AG09309 (cell line): ENCODE measurements at places on chromosomes 2 and 18.

DNA sequence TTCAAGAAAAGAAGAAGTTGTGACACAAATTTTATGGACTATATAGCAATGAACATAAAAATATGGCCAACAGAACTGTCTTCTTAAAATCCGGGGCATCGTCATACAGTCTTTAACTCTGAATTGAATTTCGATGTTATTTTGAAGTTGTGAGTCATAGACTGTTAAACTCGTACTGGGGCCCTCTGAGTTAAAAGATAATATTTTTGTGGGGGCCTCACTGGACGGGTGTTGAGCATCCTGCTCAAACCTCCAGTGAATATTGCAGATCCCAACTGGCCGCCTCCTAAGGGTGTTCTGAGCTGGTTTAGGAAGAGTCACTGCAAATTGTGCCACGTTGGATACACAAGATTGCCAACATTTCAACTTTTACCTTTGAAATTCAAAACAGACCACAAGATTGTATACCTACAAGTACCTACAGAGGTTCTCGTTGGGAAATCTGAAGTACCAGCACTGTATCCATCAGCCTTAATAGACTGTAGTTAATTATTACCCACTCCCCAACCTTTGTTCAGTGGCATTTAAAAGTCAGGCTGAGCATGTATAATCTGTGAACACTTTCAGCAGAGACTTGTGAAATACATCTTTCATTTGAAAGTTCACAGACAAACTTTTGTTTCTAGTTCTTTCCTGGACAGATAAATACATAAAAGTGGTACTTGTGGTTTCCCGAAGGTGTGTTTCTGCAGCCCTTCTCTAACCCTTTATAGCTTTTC is 27.8 kb downstream of the KLHL23 start:
- no peak for DNase-seq

- DNase-seq: no peak
Observed at GRCh38 chr2:84697895-84698294, 181.6 kb downstream of the DNAH6 start.

GRCh38 chr18:47151439-47151838 is 1.1 kb upstream of the HDHD2 start:
- no peak for DNase-seq

- DNase-seq: no peak
Observed at GRCh38 chr2:239666855-239667376, 266.1 kb upstream of the HDAC4 start.

- no peak for DNase-seq
Observed at GRCh38 chr2:95041060-95041823, 15.7 kb downstream of the MAL start.

DNA sequence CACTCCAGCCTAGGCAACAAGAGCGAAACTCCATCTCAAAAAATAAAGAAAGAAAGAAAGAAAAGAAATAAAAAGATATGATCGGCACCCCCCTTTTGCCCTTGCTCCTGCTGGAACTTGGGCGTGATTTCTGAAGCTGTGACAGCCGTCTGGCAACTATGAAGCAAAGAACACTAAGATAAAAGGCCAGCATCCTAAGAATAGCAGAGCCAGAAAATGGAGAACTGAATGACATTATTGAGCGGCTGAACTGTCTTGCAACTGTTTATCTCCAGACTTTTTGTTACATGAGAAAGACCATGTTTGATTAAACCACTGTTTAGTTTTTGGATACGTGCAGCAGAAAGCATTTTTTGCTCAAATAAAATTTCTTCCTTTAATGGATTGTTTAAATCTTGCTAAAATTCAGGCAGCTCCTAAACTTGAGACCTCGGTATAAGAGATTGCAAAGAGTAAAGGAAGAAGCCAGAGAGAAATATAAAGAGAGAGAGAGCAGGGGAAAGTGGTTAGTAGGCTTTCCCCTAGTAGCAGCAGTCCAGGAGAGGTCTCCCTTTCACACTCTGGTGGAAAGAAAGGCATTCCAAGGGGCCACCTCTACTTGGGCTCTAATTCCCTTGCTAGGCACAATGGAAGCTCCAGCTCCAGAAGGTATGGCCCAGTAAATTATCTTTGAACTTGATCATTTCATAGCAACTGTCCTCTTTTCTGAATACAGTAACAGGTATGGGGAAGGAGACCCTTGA is 8.2 kb upstream of the MBD2 start:
- no peak for DNase-seq

GRCh38 chr2:12168791-12169388 is 422.5 kb downstream of the LPIN1 start:
- peak; percentile 34 for DNase-seq

- no peak for DNase-seq
Observed at GRCh38 chr2:45768208-45768607, 116.7 kb downstream of the PRKCE start.

DNA sequence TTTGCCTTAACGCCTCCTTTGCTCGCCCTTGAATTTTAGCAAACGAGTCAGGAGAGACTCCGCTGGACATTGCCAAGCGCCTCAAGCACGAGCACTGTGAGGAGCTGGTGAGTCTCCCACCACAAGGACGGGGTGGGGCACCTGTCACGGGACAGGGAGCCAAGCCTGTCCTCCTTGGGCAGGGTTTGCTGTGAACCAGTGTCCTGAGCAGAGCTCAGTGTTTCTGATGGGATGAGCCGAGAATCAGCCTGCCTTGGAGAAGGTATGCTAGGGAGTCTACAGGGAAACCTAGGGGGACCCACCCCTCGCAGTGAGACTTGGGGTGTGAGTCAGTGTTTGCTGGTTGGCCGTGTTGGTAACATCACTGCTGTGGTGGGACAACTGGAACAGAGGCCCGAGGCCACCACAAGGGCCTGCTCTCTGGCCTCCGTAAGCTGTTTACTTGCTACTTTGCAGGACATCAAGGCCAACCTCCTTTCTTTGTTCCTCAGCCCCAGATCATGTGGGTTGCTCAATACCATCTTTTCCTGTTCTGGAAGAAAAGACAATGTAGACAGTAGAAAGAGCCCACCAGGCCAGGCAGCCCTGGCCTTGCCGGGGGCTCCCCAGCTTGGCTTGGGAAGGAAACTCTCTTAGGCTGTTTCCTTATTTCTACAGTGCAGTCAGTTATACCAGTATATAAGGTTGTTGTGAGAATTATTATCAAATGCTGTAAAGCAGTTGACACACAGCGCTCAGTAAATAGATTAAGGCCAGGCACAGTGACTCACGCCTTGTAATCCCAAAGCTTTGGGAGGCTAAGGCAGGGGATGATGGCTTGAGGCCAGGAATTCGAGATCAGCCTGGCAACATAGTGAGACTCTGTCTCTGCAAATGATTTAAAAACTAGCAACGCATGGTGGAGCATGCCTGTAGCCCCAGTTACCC is 42.4 kb downstream of the ITGB1BP1 start:
- peak; percentile 81 for DNase-seq

- no peak for DNase-seq
Observed at GRCh38 chr2:35347561-35347960, 1008.0 kb upstream of the CRIM1 start.

DNA sequence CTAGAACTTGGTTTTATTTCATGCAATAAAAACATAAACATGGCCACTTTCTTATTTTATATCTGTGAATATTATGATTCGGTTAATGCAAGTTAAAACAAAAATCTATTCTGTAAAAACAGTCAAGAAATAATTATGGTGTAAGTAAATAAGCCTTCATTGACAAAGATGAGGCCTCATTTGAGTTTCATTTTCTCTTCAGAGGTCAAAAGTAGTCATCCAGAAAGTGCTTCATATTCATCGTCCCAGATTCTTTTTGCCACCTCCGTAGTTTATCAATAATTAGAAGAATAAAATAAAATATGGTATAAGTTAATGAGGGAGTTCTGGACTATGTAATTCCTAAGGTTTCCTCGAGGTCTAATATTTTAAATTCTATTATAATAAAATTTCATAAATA is 19.4 kb upstream of the HNRNPA3 start:
- no peak for DNase-seq

GRCh38 chr2:28713577-28714298 is 37.9 kb upstream of the PPP1CB start:
- no peak for DNase-seq

DNA sequence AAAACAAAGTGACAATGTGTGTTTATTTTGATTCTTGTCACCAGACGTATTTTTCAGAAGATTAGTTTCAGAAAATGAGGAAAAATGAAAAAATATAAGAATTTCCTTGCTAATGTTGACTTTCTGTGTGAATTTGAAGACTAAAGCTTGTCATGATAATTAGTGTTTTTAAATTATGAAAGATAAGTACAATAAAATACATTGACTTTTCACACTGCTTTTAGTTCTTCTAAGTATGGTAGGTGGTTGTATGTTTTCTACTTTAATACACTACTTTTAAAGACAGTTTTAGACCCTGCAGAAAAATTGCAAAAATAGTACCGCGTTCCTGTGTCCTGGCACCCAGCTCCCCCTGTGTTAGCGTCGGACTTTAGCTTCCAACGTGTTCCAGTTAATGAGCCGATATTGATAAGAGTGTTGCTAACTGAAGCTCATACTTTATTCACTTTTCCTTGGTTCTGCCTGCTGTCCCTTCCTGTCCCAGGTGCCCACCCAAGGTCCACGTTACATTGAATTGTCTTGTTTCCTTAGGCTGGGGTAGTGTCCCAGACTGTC is 695 bp downstream of the RBFA start:
- no peak for DNase-seq

- no peak for DNase-seq
Observed at GRCh38 chr2:231410293-231411004, 14.9 kb downstream of the B3GNT7 start.

GRCh38 chr2:106332054-106332453 is 136.2 kb downstream of the RGPD3 start:
- no peak for DNase-seq

DNA sequence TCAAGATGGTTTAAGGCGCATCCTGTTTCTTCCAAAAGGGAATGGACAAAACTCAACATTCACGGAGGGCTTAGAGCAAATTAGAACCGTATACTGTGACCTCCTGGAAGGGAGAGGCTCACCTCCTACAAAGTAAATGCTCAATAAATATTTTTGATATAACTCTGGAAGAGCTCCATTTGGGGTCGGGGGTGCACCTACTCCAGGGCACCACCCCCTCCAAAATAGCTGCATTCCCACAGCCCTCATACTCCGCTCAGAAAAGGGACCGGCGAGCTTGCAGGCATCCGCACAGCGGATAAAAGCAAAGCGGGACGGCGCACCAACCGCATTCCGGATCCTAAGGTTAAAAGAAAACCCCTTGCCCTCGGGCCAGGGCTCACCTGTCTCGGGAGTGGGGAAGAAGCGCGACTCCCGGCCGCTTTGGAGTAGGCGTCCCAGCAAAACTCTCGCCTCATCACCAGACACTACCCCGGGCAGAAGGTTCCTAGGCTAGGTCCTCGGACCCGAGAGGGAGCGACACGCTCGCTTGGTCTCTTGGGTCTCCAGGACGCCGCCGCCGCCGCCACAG is 378 bp downstream of the WDPCP start:
- DNase-seq: peak; percentile 10

DNA sequence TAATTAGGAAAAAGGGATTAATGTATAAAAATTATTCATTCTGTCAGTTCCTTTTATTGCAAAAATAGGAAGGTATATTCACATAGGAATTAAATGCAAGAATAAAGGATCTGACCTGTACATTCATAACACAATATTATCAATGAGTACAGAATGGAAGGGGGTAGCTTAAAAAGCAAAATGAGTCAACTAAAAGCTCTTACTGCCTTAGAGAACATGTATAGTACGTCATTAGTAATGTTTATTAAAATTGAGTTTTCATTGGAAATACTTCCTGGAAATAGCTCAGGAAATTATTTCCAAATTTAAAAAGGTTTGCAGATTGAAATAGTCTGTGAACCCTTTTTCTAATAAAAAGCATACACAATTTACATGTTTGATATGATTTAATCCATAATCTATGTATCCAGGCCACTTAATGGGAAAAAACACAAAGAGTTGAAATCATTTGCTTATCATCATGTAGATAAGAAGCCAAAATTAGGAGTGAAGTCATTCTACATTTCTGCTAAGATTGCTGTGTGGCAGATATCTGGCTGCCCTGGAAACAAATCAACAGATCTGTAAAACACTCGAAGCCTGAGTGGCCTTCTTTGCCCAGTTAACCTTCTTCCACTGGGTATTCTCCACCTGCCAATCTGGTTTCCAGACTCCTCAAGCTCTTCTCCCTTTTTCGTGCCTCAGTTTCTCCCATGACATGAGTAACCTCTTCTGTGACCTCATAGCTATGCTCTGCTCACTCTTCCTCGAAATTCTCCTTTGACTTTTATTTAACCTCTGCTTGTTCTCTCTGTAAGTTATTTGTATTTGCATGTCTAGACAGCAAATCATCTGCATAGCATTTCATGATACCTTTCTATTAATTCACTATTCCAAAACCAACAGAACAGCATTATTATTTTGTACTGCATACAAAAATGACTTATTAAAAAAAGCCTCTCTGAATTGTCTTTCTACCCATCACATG is 181.2 kb upstream of the REV1 start:
- no peak for DNase-seq
